ENCODE measurements at places on chromosomes 7 and 10. TPM values are rescaled to one million over a fixed set of nuclear protein-coding genes. Genes with fewer than 3 reads are reported as not detected.

Gene PRSS1
- 0.82 TPM for total RNA-seq

Gene PHKG1
- not detected for total RNA-seq

Gene SPDYE11
- 0.13 TPM for total RNA-seq

Gene GOT1
- total RNA-seq: 33.7 TPM

Gene TMEM196
- total RNA-seq: not detected

Gene DUS4L
- total RNA-seq: 10.0 TPM

Gene PRKAR1B
- total RNA-seq: 21.7 TPM

Gene SLC39A12
- 0.10 TPM for total RNA-seq

Gene PTPRN2
- total RNA-seq: 0.18 TPM

Gene NEBL
- total RNA-seq: 1.7 TPM

Gene MKI67
- 19.7 TPM for total RNA-seq

Gene KEL
- total RNA-seq: 0.74 TPM

Gene STRIP2
- total RNA-seq: 9.1 TPM

Gene MARVELD1
- 21.0 TPM for total RNA-seq

Gene NPY4R2
- not detected for total RNA-seq

Gene GDF2
- not detected for total RNA-seq

Gene UPK3BL2
- 9.3 TPM for total RNA-seq

Gene NFE2L3
- total RNA-seq: 2.8 TPM

Gene SPDYE16
- total RNA-seq: not detected

Gene TAS2R41
- not detected for total RNA-seq

Gene IKZF1
- total RNA-seq: 3.1 TPM

Gene COL13A1
- total RNA-seq: 22.6 TPM

Gene INSYN2A
- 1.7 TPM for total RNA-seq

Gene CPEB3
- total RNA-seq: 2.4 TPM

Gene DNAJC12
- total RNA-seq: 2.6 TPM

Gene WEE2
- 0.33 TPM for total RNA-seq

Gene FAM25G
- total RNA-seq: not detected

Gene CDH23
- 0.54 TPM for total RNA-seq

Gene H2AZ2
- 157 TPM for total RNA-seq

Gene DYNC1I1
- total RNA-seq: 3.1 TPM

Gene PCDH15
- 0.05 TPM for total RNA-seq

Gene HIBADH
- total RNA-seq: 15.4 TPM

Gene TRAPPC14
- total RNA-seq: 30.2 TPM

Gene NAPEPLD
- total RNA-seq: 6.1 TPM

Gene MMD2
- not detected for total RNA-seq

Gene SBDS
- 53.5 TPM for total RNA-seq

Gene ARF5
- 354 TPM for total RNA-seq

Gene CCDC146
- 4.5 TPM for total RNA-seq

Gene CLDN15
- total RNA-seq: 10.5 TPM

Gene MPP7
- total RNA-seq: 1.4 TPM

Gene PON1
- total RNA-seq: 1.5 TPM

Gene MBL2
- not detected for total RNA-seq

Gene RASSF4
- total RNA-seq: 9.6 TPM

Gene CHST15
- total RNA-seq: 148 TPM

Gene VIPR2
- total RNA-seq: 2.4 TPM

Gene ODAD2
- total RNA-seq: 3.9 TPM

Gene CH25H
- total RNA-seq: 10.0 TPM

Gene PKD2L1
- 0.44 TPM for total RNA-seq
